ENCODE measurements at places on chromosomes 7 and 10. TPM values are rescaled to one million over a fixed set of nuclear protein-coding genes. Genes with fewer than 3 reads are reported as not detected.

GRCh38 chr10:43219848-43220247 lies 47.0 kb downstream of the RASGEF1A start:
- no peak for DNase-seq

- DNase-seq = no peak
Observed at GRCh38 chr7:132518102-132518838, 58.0 kb downstream of the PLXNA4 start.

- no peak for DNase-seq
Observed at GRCh38 chr7:127667017-127667670, 15.2 kb downstream of the SND1 start.

Gene HOXA3
- 16.0 TPM for total RNA-seq
